ENCODE measurements at places on chromosomes 7 and 10.

GRCh38 chr10:78260680-78261079, 227.0 kb downstream of the RPS24 start:
- DNase-seq, result no peak

GRCh38 chr7:157411580-157411979, 74.8 kb downstream of the DNAJB6 start:
- DNase-seq, result no peak

DNA sequence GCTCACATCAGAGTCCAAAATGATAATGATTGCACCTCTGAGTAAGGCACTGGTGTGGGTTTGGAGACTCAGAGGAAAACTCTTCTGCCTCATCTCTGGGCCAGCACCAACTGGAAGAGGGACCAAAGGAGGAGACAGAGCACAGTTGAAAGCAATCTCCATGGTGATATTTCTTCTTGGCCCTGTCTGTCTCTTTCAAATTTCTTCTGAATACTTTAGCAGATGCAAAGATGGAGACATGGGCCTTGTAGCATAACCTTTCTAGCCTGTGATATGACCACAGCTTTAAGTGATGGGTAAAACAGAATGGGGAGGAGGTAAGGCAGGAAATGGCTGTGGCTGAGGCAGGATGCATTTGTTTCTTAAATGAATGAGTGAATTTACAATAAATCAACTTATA, 12.2 kb upstream of the GIMAP7 start:
- DNase-seq, result no peak

GRCh38 chr7:45138433-45139267, 18.9 kb upstream of the RAMP3 start:
- no peak for DNase-seq

DNA sequence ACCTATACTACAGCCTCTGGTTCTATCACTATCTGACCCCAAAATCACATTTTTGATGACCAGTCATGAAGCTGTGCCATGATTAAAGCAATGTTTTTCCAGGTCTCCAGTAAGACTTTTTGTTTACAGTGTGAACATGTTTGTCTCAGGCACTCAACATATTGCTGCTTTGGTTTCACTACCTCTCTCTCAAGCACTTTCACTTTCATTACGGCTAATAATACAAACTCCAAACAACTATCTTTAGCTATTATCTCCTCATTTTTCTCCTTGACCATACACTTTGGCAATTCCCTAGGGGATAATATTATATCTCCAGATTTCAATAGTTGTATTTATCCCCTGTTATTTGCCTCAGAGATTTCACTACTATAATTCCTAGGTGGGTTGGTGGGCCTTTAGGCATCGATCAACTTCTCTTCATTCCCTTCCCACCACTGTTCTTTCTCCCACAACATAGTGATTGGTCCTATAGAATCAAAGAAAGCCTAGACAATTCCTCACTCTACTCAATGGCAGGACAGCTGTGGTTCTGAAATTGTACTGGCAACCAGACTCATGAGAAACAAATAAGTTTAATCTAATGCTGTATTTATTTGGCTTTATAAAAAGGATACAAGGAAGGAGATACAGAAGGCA, 261.4 kb upstream of the ZWINT start:
- DNase-seq, result no peak

DNA sequence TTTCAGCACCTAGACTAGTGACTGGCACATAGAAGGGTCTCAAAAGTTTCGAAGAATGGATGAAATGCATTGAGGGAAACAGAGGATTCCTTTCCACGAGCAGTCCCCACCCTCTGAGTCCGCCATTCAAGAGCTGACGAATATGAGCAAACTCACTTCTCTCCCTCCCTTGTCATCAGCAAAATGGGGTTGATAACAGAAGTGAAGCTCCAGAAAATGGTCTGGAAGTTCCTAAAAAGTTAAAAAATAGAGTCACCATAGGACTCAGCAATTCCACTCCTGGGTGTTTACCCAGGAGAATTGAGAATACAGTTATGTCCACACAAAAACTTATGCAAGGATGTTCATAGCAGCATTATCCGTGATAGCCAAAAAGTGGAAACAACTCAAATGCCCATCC, 25.0 kb upstream of the SRGN start:
- no peak for DNase-seq

GRCh38 chr7:127726476-127726875, 74.5 kb downstream of the SND1 start:
- DNase-seq, result no peak

GRCh38 chr10:128574581-128575210, 448.5 kb upstream of the MKI67 start:
- no peak for DNase-seq

- DNase-seq, result no peak
These were observed 15.6 kb downstream of the RHEB start for GRCh38 chr7:151503902-151504714.

Data from NCI-H2227 treated with DMSO at 0.1 percent for 48 hours (cell line).